ENCODE measurements at places on chromosomes 4 and X. TPM values are rescaled to one million over a fixed set of nuclear protein-coding genes. Genes with fewer than 3 reads are reported as not detected.

Gene TMPRSS11A
- not detected for total RNA-seq

Gene SLIT2
- total RNA-seq: 10.7 TPM

- H3K36me3 ChIP-seq: no peaks in the 10 kb centered on the region
- H3K27ac ChIP-seq: no peak overlapping the region
- DNase-seq: peak; percentile 3
- H3K4me1 ChIP-seq: no peaks in the 10 kb centered on the region
Observed at GRCh38 chr4:155433636-155434360, 57.0 kb upstream of the MAP9 start.

DNA sequence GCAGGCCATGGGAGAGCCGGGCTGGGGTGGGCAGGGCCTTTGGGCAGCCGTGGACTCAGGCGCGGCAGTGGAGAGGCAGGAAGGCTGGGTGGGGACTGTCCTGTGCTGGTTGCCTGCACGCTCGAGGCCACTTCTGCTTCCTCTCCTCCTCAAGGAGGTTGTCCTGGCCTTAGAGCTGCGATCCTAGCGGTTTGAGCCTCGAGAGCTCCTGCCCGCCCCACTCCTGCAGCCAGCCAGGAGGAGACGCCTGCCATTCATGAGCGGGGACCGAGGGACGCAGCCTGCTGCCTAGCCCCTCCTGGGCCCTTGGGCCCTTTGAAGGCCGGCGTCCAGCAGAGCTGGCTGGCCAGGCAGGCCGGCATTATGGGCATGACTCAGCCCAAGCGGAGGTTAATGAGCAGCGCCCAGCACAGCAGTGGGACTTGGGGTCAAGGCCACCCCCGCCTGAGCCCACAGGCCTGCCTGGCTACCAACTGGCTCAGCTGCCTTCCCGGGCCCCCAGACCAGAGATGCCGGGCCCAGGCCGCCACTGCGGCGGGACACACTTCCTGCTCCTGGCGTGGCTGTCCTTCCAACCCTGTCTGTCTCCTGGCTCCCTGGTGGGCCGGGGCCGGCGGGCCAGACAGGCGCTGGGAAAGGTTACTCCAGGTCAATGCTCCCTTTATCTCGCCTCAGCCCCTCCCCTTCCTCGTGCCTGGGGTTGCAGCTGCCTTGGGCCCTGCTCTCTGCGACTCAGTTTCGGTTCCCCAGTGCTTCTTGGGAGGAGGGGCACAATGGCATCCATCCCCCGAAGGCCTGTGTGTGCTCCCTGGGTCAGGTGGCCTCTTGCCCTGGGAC lies 1.8 kb downstream of the ABCD1 start:
- no peaks in the 10 kb centered on the region for H3K27me3 ChIP-seq
- peaks cover 53% of the 10 kb centered on the region for H3K4me1 ChIP-seq
- peaks cover 2% of the 10 kb centered on the region for H3K36me3 ChIP-seq
- peak; percentile 77 for DNase-seq
- H3K27ac ChIP-seq: peak overlapping the region; percentile 85
- H3K4me3 ChIP-seq: peak overlapping the region; percentile 9

Gene GRIA3
- total RNA-seq: 2.2 TPM

Gene GABRQ
- 1.2 TPM for total RNA-seq

GRCh38 chrX:11265352-11265751 lies 27.9 kb upstream of the AMELX start:
- H3K27me3 ChIP-seq: peaks cover 18% of the 10 kb centered on the region
- peak overlapping the region; percentile 71 for H3K27ac ChIP-seq
- H3K4me3 ChIP-seq: no peak overlapping the region
- DNase-seq: no peak

GRCh38 chrX:100864657-100865391 lies 9.3 kb downstream of the NOX1 start:
- peaks cover 10% of the 10 kb centered on the region for H3K27me3 ChIP-seq
- no peak for DNase-seq
- no peak overlapping the region for H3K4me3 ChIP-seq
- no peak overlapping the region for H3K27ac ChIP-seq

- H3K4me3 ChIP-seq: no peak overlapping the region
- peaks cover 4% of the 10 kb centered on the region for H3K27me3 ChIP-seq
- H3K27ac ChIP-seq: no peak overlapping the region
- no peaks in the 10 kb centered on the region for H3K4me1 ChIP-seq
- no peaks in the 10 kb centered on the region for H3K36me3 ChIP-seq
Observed at GRCh38 chrX:36978886-36979285, 29.3 kb upstream of the FAM47C start.

Gene PNCK
- total RNA-seq: 3.5 TPM

DNA sequence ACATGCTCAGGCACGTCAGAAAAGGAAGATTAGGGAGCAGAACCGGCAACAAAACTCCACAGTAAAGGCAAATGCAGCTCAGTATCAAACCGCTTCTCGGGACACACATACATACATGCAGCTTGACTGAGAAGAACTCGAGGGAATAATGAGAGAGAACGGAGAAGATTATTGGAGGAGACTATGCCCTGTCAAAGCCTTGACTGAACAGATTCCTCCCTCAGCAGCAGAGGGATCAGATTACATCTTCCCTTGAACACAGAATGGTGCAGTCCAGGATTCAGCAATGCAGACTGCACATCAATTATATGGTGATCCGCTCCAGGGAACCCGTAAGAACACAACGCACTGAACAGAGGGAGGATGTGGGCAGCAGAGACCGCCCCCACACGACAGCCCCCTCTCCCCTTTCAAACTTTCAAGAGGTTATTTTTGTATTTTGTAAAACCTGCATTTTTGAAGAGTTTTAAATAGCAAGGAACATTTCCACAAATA lies 183.2 kb downstream of the FBXW7 start:
- peak overlapping the region; percentile 92 for H3K27ac ChIP-seq
- peaks cover 4% of the 10 kb centered on the region for H3K4me1 ChIP-seq
- H3K4me3 ChIP-seq: peak overlapping the region; percentile 50
- DNase-seq: peak; percentile 99
- H3K27me3 ChIP-seq: no peaks in the 10 kb centered on the region

DNA sequence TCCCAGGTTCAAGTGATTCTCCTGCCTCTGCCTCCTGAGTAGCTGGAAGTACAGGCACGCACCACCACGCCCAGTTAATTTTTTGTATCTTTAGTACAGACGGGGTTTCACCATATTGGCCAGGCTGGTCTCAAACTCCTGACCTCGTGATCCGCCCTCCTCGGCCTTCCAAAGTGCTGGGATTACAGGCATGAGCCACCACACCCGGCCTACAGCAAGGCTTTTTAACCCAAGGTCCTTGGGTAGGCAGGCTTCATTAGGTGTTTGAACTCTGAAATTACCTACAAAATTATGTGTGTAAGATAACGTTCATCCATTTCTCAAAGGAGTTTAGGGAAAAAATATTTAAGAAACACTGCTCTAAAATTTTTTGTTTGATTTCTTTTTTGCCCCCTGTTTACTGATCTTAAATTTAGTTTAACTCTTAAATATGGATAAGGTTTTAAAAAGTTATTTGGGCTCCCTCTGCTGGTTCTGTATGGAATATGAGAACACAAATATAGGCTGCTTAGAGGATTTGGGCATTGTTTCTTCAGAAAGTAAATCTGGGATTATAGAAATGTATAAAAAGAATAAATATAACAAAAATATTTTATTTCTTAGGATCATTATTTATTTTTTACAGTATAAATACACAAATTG lies 92.8 kb downstream of the CBR4 start:
- H3K36me3 ChIP-seq: peaks cover 25% of the 10 kb centered on the region
- H3K27me3 ChIP-seq: no peaks in the 10 kb centered on the region
- no peak overlapping the region for H3K4me3 ChIP-seq
- peaks cover 3% of the 10 kb centered on the region for H3K4me1 ChIP-seq
- no peak overlapping the region for H3K27ac ChIP-seq

GRCh38 chr4:168724686-168725411 lies 228.0 kb downstream of the PALLD start:
- H3K4me1 ChIP-seq: peaks cover 2% of the 10 kb centered on the region
- H3K27ac ChIP-seq: no peak overlapping the region
- H3K27me3 ChIP-seq: no peaks in the 10 kb centered on the region
- H3K36me3 ChIP-seq: peaks cover 1% of the 10 kb centered on the region

DNA sequence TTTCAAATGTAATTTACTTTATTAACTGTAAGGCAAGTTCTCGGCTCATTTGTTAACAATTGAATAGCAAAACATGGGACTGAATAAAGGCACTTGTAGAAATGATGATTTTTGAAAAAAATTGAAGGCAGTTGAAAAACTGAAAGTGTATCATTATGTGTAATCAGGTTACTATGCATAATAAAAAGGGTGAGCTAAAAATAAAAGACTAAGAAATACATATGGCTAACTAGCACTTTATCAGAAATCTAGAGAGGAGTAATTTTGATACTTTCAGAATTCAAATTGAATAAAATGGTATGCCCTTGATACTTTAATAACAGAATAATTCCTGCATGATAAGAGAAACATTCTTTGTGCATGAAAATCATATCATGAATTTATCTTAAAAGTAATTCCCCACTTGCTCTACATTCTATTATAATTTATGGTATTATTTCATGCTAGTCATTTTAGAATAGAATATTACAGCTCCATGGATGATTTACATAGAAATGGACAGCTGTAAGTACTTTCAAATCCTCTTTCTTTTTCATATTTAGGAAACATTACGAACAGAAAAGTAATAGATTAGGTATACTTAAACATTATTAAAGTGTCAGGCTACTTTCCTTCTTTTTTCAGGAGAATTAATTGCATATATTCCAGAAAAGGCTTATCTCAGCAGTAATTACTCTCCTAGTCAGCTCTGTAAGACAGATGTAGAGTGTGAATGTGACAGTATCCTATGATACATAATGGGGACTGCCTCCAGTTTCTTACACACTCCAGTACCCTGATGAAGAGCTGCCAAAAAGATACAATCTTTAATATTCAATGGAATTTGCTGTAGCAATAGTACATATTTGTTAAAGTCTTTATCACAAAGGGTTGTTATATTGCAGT lies 697.3 kb downstream of the CCSER1 start:
- DNase-seq: no peak
- H3K4me3 ChIP-seq: no peak overlapping the region
- no peaks in the 10 kb centered on the region for H3K36me3 ChIP-seq
- no peaks in the 10 kb centered on the region for H3K27me3 ChIP-seq

GRCh38 chrX:53223068-53223693 lies 1.8 kb downstream of the KDM5C start:
- DNase-seq: peak; percentile 9
- no peak overlapping the region for H3K27ac ChIP-seq
- peaks cover 5% of the 10 kb centered on the region for H3K27me3 ChIP-seq
- H3K4me1 ChIP-seq: peaks cover 17% of the 10 kb centered on the region
- peaks cover 40% of the 10 kb centered on the region for H3K36me3 ChIP-seq

Gene CYLC1
- not detected for total RNA-seq

- DNase-seq: no peak
- H3K27ac ChIP-seq: no peak overlapping the region
- H3K27me3 ChIP-seq: no peaks in the 10 kb centered on the region
- H3K36me3 ChIP-seq: no peaks in the 10 kb centered on the region
Observed at GRCh38 chr4:52949336-52949735, 87.2 kb downstream of the RASL11B start.

GRCh38 chrX:118974088-118974907 lies at the start of gene LONRF3:
LONRF3 (plus strand) TSS chrX:118974618; CDS start chrX:118974781, 163 bp downstream.
- peak within 1 kb of the TSS; percentile 31 for H3K4me3 ChIP-seq
- H3K4me1 ChIP-seq: peaks cover 20% of the 10 kb centered on the region
- H3K27ac ChIP-seq: no peak within 1 kb of the TSS
- no peaks in the 10 kb centered on the region for H3K36me3 ChIP-seq

DNA sequence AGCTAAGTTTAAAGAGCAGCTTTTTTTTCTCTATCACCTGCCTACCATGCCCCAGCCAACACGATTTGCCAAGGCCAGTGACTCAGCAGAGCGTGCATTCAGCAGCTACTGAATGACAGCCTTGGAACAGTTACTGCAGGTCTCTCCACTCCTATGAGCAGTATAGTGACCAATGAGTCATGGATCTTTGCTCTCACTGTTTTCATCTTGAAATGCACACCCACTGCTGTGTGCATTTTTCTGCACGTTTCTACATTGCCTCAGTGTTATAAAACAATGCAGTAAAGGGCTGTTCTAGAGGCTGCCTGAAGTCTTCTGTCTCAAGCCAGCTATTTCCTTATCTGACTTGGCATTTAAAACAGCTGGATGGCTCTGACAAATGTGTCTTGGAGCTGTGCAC lies 66.0 kb upstream of the C4orf54 start:
- no peaks in the 10 kb centered on the region for H3K36me3 ChIP-seq
- peaks cover 12% of the 10 kb centered on the region for H3K4me1 ChIP-seq
- peak; percentile 62 for DNase-seq
- H3K4me3 ChIP-seq: no peak overlapping the region
- H3K27me3 ChIP-seq: no peaks in the 10 kb centered on the region

GRCh38 chr4:153582954-153583702 lies 101.0 kb upstream of the TLR2 start:
- peaks cover 2% of the 10 kb centered on the region for H3K4me1 ChIP-seq
- no peaks in the 10 kb centered on the region for H3K27me3 ChIP-seq
- peaks cover 10% of the 10 kb centered on the region for H3K36me3 ChIP-seq
- DNase-seq: no peak
- H3K4me3 ChIP-seq: no peak overlapping the region

DNA sequence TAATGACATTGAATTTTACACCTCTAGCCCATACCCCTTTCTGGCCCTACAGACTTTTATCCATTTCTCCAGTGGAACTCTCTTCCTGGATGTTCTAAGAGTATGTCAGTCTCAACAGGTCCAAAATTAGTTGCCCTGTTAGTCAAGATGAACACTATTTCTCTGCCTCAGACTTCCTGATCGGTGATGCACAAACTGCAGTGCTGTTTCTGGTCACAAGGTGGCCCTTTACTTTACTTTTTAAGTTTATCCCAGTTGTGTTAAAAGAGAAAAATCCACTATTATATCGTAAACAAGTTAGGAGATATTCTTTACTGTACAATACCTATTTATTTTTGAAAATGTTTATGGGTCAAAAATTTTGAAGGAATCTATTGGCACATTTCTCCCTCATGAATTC lies 13.1 kb downstream of the TCEAL7 start:
- no peak overlapping the region for H3K27ac ChIP-seq
- peaks cover 22% of the 10 kb centered on the region for H3K27me3 ChIP-seq

DNA sequence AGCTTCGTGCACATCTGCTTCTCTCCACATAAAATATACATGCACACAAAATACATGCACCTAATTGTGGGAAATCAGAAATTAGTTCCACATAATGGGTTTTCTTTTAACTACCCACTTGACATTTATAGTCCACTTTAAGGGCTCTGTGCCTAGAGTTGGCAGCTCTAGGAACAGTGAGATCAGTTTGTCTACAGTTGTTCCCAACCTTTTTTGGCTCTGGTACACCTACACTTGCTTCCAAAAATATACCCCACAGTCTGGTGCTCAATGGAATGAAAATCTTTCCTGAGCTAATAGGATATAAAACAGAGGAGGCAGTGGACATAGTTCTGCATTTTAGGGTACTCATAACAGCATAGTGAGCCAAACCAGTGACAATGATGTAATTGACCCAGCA lies 36.1 kb downstream of the HDAC8 start:
- peaks cover 2% of the 10 kb centered on the region for H3K27me3 ChIP-seq
- H3K4me3 ChIP-seq: no peak overlapping the region
- DNase-seq: peak; percentile 57
- H3K4me1 ChIP-seq: peaks cover 6% of the 10 kb centered on the region
- H3K27ac ChIP-seq: no peak overlapping the region
- H3K36me3 ChIP-seq: no peaks in the 10 kb centered on the region

Gene ADD1
- 177 TPM for total RNA-seq
